ENCODE measurements at places on chromosomes 12 and 14.
A peak's percentile ranks its signal among the peaks of the same experiment; 100 is the strongest.

DNA sequence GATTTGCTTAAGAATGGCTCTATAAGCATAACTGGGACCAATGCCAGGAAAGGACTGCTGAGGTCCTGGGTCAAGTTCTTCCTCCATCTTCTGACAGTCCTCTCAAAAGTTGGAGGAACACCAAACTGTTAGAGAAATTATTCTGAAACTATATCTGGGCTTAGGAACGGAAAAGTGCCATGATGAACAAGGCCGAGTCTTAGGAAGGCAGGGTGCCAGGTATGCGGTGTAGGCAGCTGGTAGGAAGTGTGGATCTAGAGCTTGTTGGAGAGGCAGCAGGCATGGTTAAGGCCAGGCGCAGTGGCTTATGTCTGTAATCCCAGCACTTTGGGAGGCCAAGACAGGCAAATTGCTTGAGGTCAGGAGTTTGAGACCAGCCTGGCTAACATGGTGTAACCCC, 7.7 kb downstream of the GNPTAB start:
- DNase-seq = no peak

DNA sequence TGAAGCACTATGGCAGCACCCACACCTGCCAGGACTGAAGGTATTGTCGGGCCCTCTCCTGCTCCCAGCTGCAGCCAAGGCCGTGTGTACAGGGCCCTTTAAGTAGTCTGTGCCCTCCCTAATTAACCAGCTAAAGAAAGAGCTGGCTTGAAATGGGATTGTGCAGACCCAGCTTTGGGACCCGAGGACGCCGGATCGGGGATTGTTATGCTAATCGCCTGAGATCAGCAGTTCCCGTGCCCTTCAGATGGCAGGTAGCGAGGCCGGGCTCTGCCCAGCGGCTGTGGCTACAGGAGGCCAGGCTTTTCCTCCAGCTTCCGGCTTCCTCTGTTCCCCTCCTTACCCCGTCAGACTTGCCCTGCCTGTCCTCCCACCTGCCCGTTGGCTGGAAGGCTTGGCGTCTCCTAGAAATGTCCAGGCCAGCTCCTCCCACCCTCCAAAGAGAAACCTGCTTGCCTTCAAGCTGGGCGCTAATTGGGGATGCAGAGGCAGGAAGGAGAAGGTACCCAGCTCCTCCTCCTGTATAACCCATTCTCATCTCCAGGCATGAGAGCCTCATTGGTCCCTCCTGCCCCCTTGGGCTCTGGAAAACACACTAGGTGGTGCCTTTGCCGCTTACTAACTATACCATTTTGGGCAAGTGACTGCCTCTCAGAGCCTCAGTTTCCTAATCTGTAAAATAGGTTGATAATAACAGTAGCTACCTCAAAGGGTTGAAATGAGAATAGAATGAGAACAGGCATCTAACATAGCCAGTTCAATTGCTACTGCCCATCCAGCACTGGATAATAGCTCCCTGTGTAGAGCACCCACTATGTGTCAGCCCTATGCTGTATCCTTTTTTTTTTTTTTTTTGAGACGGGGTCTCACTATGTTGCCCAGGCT, 25.8 kb upstream of the MSI1 start:
- no peak for DNase-seq

GRCh38 chr12:3888659-3889058, 15.5 kb upstream of the PARP11 start:
- DNase-seq = no peak

DNA sequence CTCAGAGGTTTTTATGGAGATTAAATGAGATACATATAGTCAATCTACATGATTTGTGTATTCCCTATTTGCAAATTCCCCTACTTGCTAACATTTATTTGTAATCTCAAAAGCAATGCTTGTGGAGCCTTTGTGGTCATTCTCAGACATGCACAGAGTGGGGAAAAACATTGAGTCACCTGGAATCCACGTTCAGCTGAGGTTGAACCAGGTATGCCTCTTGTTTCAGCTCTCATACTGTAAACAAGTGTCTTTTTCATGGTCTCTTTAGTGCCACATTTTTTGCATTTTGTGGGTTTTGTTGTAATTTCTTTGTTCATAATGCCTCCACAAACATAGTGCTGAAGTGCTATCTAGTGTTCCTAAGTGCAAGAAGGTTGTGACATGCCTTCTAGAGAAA, 181.9 kb downstream of the BCAT1 start:
- no peak for DNase-seq

- no peak for DNase-seq
These were observed 101.2 kb upstream of the SLC16A7 start for GRCh38 chr12:59494617-59495016.

GRCh38 chr12:4807116-4807783, 87.0 kb downstream of the GALNT8 start:
- DNase-seq = no peak

GRCh38 chr12:104998423-104999346, 12.6 kb downstream of the NOPCHAP1 start:
- DNase-seq = no peak

DNA sequence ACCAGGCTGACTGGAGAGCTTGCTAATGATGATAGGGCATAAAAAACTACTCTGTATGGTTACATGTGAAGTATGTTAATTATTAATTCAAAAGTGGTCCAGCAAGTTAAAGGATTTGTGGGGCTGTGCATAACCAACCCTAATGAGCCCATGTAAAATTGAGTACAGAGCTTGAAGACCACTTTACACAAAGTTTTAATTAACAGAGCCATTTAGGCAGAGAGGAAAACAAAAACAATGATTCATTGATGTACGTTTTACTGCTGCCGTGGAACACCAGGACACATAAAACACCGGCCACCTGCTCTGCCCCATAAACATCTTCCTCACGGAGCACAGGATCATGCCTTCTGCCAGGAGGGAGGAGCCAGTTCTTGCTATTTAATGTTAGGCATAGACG, 83.5 kb downstream of the RIMBP2 start:
- no peak for DNase-seq

GRCh38 chr14:24160850-24161804, at the start of gene IRF9:
IRF9 (plus strand) TSS chr14:24161265; CDS start chr14:24162145, 880 bp downstream.
- peak; percentile 89 for DNase-seq

- no peak for DNase-seq
These were observed 112.3 kb upstream of the BCL2L14 start for GRCh38 chr12:11958221-11959091.

GRCh38 chr14:71964716-71965115, 32.5 kb downstream of the RGS6 start:
- DNase-seq = no peak

- no peak for DNase-seq
These were observed 37.6 kb downstream of the MUCL1 start for GRCh38 chr12:54891717-54892478.

GRCh38 chr14:74476607-74477006, 16.5 kb downstream of the NPC2 start:
- no peak for DNase-seq

DNA sequence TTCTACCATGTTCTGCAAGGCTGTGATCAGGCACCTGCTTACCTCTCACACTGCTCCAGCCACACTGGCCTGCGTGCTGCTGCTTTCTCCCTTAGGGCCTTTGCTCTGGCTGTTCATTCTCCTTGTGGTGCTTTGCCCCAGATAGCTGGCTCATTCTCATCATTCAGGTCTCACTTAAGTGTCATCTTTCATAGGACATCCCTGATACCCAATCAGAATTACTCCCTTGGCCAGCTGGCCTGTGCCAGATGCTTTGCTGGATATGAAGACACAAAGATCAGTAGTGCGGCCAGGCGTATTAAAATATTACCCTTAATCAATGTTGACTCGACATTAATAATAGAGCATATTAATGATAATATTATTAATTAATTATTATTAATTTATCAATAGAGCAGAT, 143.8 kb upstream of the FGD4 start:
- no peak for DNase-seq

GRCh38 chr14:24894583-24895242, 155.2 kb downstream of the STXBP6 start:
- no peak for DNase-seq

DNA sequence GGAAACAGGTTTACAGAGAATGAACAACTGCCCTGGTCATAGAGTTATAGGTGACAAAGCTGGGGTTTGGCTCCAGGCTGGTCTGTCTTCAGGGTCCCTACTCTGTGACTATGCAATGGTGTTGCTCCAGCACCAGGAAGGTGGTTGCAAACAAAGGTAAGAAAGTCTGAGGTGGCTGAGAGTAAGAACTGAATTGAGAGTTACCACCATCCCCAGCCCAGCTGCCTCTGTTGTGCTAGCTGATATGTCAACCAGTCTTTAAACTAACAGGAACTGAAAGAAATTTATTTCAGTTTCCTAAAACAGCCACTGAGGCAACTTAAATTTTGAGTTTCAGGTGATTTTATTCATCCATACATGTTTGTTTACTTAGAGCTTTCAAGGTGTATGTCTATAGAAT, 111.0 kb upstream of the LRIG3 start:
- DNase-seq = no peak

DNA sequence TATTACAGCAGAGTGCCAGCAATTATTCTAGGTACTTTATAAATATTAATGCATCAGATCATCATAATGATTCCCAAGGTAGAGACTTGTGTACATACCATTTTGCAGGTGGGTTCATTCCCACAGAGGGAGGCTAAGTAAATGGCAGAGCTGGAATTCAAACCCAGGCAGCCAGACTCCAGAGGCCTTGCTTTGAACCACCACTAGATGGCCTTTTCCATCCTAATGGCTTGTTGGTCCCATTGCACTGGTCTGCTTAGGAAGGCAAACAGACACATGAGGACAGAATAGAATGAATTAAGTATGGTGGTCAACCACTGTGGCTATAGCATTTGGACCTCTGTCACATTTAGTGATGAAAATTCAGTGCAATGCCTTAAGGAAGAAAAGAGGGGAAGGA, 158.7 kb downstream of the METTL25 start:
- no peak for DNase-seq

GRCh38 chr14:60636879-60637478, 12.3 kb downstream of the SIX1 start:
- DNase-seq = no peak

DNA sequence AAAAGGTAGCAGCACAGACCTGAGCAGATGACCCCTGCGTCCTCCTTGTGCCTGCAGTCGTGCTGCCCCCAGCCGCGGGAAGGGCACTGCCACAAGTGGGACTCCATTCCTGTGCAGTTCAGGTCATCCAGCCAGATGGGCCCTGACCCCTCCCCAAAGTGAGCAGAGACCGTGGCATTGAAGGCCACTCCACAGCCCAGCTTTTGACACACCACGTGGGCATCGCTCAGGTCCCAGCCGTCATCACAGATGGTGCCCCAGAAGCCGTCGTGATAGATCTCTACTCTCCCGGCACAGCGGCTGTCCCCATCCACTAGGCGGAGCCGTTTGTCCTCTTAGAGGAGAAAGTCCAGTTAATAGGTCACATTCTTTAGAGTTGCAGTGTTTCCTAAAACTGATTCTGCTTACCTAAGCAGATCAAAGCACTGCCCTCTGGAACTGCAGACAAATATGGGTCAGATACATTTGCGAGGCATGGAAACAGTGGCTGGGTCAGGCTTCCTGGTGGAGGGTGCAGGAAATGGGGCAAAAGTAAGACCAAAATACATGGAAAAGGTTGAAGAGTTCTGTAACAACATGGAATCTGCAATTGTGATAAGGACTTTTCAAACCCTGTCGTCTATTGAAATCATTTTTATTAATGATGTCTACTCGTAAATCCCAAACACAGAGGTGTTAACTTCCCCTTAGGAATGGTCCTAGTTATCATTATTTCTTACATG, 69.4 kb downstream of the CD163L1 start:
- no peak for DNase-seq

- no peak for DNase-seq
These were observed 27.2 kb downstream of the FBXO34 start for GRCh38 chr14:55298500-55298822.

GRCh38 chr14:33186656-33187055, 248.0 kb downstream of the NPAS3 start:
- no peak for DNase-seq

GRCh38 chr12:30967026-30967425, 40.5 kb downstream of the TSPAN11 start:
- no peak for DNase-seq

DNA sequence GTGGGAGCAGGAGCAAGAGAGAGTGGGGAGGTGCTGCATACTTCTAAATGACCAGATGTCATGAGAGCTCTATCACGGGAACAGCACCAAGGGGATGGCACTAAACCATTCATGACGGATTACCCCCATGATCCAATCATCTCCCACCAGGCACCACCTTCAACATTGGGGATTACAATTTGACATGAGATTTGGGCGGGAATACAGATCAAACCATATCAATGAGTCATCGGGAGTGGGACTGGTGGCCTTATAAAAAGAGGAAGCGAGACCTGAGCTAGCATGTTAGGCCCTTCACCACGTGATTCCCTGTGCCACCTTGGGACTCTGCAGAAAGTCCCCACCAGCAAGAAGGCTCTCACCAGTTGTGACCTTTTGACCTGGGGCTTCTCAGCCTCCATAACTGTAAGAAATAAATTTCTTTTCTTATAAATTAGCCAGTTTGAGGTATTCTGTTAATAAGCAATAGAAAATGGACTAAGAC, 28.7 kb downstream of the COX8C start:
- DNase-seq = no peak

GRCh38 chr14:100450049-100450448, 126.9 kb downstream of the SLC25A47 start:
- no peak for DNase-seq

GRCh38 chr14:90449411-90449810, 52.6 kb downstream of the CALM1 start:
- DNase-seq = no peak

DNA sequence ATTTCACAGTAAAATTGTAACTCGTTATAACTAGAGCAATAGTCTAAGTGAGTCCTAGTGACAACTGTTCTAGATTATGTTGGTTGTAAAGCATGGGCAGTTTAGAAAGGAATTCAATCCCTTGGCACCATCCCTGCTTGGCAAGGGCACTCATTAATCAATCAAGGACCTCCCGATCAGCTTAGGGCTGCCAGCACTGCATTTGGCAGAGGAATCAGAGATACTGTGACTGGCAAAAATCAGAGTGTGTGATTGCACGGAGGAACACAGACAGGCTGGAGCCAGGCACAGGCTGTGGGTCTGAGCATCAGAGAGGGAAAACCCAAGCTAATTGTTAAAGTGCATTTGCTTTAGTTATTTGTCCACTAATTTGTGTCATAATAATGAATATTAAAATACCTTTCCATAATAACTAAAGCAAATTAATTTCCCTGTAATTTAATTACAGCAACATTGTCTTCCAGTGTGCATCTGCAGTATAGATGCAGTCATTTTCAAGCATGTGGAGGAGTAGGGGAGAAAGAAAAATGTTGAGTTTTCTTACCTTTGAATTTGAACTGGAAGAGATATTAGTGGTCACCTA, 3.2 kb upstream of the EGLN3 start:
- DNase-seq = no peak

DNA sequence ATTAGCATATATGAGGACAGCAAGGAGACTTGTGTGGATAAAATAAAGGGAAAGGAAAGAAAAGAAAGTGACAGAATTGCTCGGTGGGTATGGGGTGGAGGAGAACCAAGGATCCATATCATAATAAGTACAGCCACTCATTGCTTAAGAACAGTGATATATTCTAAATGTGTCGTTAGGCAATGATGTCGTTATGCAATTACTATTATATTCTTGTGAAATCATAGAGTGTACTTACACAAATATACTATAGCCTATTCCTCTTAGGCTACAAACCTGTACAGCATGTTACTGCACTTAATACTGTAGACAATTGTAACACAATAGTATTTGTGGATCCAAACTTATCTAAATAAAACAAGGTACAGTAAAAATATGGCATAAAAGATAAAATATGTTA, 271.1 kb downstream of the CCER1 start:
- no peak for DNase-seq

Data from mesothelial cell of epicardium (in vitro differentiated cells).